NCI-H510A (cell line): ENCODE measurements at places on chromosomes 12 and 14.

DNA sequence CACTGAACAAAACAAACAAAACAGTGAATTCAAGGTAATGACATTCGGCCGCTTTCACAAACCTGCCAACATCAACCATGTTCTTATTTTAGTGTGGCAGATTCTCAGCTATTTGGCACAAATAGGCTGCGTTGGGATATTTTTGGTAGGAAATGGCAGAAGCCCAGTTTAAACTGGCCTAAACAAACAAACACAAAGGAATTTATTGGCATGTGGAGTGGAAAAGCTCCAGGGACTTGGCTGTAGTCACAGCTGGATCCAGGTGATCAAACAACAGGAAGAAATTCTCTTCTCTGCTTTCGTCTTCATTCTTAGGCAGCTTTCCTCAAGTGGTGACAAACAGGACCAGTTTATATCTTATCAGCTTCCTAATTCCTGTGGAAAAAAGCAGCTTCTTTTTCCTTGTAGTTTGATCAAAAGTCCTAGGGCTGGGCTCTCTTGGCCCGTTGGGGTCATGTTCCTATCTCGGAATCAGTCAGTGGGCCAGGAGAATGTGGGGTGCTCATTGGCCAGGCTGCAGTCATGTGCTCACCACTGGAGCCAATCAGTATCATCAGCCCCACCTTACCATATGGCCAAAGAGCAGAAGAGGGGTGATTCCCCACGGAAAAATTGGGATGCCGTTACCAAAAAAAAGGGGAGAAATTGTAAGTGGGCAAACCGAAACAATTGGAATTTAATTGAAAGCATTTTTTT, 22.6 kb downstream of the C12orf75 start:
- no peak for DNase-seq

DNA sequence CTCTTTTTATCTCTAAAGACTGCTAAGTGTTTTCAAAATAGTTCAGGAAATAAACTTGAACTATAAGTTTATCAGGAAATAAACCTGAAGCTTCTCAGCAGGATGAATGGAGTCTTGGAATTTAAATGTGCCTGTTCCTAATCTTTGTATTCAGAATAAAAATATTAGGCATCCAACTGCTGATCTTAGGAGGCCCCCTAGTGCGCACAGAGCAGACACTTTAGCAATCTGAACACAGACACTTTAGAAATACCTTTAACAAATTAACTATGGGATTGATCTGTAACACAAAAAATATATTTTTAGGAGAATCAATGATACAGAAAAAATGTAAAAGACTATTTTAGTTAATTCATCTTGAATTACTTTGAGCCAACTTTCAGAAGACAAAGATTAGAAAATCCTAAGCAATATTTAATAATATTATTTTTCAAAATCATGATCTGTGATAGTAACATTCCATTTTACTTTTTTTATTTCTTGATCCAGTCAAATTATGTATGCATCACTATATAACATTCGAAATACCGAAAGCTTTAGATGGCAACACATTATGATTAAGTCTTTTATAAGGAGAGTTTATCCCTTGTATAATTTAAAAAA, 80.9 kb downstream of the SLC41A2 start:
- no peak for DNase-seq

- DNase-seq: no peak
These were observed 12.9 kb downstream of the VPS37B start for GRCh38 chr12:122882908-122883558.

DNA sequence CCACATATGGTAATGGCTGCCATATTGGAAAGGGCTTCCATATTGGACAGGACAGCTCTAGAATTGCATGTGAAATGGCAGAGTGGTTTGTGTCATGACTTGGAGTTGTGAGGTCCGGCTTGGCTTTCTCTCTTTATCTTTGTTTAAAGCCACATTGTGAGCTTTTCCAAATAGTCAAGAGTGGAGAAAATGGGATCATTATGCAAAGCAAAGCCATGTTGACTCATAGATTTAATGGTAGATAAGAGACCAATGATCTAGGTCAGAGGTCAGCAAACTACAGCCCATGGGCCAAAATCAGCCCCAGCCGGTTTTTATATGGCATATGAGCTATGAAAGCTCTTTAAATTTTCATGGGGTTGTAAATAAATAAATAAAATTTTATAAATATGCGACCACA, 449.1 kb downstream of the BCL11B start:
- DNase-seq: no peak

GRCh38 chr12:25041006-25041741, 92.3 kb upstream of the BCAT1 start:
- no peak for DNase-seq

DNA sequence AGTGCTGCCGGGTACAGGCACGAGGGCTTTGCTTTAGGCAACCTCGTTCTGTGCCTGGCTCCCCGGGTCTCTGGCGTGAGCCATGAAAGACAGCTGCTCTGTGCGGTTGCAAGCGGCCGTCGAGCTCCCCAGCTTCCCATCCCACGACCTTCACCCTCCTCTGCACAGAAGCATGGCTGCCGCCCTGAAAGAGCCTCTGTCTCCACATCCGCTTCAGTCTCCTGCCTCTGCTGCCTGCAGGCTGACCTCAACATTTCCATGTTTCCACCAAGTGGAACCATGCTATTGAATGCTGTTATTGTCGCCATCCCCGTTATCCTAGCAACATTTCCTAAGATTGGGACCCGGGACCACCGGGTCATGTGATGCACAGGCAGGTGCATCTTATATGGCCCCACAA, 57.1 kb downstream of the KDM2B start:
- DNase-seq: no peak

GRCh38 chr14:102140027-102140749, 491 bp downstream of the WDR20 start:
- no peak for DNase-seq

- DNase-seq: no peak
These were observed 84.4 kb upstream of the ETV6 start for GRCh38 chr12:11564984-11565651.

- DNase-seq: no peak
These were observed 86.7 kb upstream of the ESRRB start for GRCh38 chr14:76289276-76289675.
